ENCODE measurements at places on chromosomes 2 and 18.

DNA sequence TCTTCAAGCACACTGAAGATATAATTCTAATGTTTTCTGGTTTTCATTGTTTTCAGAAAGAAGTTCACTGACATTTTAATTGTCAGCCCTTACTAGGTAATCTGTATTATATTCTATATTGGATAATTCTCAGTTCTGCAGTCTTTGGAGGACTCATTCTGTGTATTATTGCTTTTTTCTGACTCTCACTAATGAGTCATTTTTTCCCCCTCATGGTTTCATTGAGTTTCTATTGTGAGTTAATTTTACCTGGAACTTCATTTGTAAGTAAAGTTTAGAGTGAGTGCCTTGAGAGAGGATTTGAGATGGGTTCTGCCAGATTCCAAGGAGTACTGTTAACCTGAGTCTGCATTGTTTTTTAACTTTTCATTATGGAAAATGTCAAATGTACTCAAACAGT, 90.4 kb upstream of the LYPD1 start:
- DNase-seq, result no peak

GRCh38 chr18:23723121-23723520, 33.9 kb downstream of the LAMA3 start:
- no peak for DNase-seq

- DNase-seq, result peak; percentile 75
Observed at GRCh38 chr2:111896024-111896423, 2.4 kb upstream of the MERTK start.

GRCh38 chr2:23621616-23622015, 236.6 kb downstream of the KLHL29 start:
- no peak for DNase-seq

DNA sequence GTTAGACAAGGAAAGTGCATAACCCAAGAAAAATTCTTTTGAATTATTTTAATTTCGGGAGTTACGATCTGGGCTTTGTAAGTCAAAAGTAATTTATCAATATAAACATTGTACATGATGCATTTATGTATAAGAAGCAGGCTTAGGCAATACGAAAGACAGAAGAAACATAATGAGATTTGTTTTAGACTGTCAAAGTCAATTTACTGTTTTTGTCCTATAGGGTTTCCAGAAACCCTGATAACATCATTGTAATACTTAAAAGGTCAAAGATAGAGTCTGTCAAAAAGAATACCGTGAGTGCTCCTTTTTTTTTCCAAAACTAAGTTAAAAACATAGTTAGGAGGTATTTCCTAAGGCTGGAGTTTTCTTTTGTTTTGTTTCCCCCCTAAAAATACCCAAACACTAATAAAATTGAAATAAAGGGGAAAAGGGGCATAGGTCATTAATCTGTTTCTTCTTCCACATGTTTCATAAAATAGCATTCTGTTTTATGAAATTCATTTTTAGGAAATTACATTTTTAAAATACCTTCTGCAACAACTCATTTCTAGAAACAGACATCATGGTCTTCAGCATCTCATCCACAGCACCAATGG, 16.1 kb downstream of the C1D start:
- DNase-seq, result no peak

GRCh38 chr2:43175876-43176275, 50.5 kb downstream of the ZFP36L2 start:
- DNase-seq, result no peak

GRCh38 chr2:35932276-35932963, 423.2 kb upstream of the CRIM1 start:
- no peak for DNase-seq

- DNase-seq, result no peak
Observed at GRCh38 chr18:58690259-58690658, 19.0 kb downstream of the MALT1 start.

DNA sequence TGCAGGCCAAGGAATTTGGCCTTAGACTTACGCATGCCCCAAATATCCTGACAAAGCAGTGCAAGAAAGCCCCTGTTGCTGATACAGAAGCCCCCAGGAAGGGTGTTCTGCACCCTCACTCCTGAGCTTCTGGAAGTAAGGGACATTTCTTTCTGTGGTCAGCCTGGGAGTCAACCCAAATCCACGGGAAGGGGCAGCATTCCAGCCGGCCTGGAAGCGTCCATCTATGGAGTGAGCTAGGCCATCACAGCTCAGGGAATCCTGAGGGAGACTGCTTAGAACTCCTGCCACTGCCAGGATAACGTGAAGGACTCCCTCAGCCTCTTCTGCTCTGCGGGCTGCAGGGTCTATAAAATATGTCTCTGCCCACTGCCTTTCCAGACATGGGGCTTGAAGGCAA, 173.9 kb downstream of the ANAPC1 start:
- no peak for DNase-seq

DNA sequence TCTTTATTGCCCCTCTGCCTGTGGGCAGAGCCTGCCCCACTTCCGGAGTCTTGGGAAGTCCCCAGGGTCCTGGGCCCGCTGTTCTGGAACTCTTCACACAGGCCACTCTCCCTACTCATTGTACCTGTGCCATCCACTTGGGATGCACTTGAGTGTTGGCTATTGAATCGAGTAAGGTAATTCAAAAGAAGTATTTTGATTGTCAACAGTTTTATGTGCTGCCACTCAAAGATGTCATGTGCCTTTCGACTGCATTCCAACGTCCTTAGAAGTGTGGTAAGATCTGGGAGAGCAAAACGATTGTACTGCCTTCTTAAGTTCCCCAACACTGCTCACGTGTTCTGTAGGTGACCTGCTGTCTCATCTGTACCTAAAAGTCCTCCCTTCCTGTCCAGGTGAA, 77.0 kb upstream of the SMIM21 start:
- no peak for DNase-seq

DNA sequence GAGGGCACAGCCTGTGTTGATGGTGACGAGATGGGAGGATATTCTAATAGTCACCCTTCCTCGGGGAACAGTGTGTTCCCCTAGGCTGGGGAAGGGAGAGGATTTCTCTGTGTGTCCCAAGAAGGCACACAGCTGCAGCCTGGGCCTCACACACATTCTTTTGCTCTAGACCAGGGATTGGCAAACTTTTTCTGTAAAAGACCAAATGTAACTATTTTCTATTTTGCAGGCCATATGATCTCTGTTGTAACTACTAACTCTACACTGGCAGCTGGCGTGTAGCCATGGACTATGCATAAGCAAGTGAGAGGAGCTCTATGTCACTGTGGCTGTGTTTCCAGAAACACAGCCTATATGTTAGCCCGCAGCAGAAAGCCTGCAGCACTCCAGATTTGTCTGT, 65.8 kb downstream of the ARHGAP28 start:
- DNase-seq, result no peak

DNA sequence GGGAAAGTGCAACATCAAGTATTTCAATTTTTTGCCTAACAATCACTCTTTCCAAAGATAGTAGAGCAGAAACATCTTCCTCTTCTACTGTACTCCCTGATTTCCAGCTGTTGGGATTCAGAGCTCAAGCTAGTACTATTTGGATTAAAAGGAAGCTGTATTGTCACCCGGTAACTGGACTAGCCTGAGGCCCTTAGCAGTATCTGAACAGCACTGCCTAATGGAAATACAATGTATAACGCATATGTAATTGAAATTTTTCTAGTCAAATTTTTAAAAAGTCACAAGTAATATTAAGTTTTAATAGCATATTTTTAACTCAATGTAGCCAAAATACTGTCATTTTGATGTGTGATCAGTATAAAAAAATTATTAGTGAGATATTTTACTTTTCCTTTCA, 86.2 kb downstream of the COX7A2L start:
- no peak for DNase-seq

DNA sequence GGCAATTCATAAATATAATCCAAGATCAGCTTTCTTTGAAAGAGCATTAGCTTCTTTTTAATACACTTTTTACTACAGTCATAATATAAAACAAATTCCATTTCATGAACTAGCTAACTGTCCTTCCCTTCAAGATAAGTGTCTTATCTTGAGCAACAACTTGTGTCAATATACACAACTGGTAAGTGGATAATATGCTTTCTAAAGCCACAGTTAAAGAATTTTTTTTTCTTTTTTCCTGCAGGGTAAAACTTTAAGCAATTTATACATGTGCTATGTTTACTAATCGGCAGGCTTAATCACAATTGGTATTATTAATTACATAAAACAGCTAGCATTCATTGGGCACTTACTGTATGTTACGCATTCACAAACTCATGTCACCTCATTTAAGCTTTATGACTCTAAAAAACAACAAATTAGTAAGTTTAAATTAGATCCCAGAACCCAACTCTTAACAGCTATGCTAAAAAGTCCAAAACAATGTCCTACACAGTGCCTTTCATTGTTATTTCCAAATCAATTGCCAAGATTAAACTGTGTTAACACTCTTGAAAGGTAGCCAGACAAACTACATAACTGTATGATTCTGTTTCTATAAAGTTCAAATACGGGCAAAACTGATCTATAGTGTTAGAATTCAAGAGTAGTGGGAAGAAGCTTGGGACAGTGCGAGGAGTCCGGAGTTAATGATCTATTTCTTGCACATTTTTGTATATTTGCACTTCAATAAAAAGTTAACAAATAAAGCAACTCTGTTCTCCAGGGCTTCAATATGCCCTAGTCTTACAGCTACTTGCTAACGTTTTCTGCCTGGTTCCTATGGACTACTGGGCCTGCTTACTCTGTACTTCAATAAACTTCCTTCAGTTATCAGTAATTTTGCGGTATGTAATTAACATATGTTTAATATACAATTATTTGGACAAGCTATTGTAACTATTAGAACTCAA, 6.0 kb downstream of the TXNL1 start:
- DNase-seq, result no peak

GRCh38 chr2:105489168-105489878, 90.5 kb upstream of the FHL2 start:
- no peak for DNase-seq

- no peak for DNase-seq
Observed at GRCh38 chr2:69087912-69088240, 74.9 kb downstream of the ANTXR1 start.

DNA sequence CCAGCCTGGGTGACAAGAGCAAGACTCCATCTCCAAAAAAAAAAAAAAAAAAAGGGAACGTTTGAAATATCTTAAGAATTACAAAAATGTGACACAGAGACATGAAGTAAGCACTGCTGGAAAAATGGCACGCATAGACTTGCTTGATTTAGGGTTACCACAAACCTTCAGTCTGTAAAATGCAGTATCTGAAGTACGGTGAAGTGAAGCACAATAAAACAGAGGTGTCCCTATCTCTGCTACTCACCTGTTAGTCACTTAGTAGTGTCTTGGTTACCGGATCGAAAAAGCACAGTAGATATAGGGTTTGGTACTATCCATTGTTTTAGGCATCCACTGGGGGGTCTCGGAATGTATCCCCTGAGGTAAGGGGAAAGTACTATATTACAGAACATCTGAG, 11.6 kb upstream of the GREB1L start:
- no peak for DNase-seq

DNA sequence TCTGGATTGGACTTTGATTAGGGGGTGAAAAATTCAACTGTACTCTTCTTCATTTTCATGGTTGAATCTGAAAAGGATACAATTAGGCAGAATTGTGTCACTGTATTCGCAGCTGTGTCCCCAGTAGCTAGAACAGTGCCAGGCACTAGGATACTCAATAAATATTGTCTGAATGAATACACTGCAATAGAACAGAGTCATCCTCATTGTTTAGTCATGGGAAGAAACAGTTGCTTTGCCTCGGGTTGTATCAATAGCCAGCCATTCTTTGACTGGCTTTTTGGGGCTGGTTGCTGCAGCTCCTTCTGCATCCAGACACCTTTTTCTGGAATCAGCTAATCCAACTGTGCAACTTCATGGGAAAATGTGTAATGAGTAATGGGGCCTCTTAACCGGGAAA, 18.1 kb upstream of the DYNC1I2 start:
- no peak for DNase-seq

DNA sequence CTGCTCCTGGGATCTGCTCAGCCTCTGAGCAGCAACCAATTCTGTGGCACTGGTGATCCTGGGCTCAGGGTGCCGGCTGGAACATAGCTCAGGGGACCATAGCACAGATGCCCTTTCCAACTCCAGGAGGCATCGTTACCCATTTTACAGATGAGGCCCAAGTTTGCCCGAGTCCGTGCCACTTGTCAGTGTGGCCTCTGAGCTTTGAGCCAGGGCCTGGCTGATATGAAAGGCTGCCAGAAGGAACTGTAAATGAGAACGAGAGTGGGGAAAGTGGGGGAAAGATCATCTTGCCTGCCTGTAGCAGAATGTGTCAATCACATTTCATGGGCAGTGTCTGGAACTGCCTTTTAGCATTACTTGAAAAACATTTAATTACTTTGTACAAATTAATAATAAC, 23.3 kb upstream of the FOSL2 start:
- DNase-seq, result no peak

- DNase-seq, result no peak
Observed at GRCh38 chr2:11234309-11234708, 79.0 kb downstream of the SLC66A3 start.

- no peak for DNase-seq
Observed at GRCh38 chr18:38456253-38456652, 890.7 kb upstream of the CELF4 start.

DNA sequence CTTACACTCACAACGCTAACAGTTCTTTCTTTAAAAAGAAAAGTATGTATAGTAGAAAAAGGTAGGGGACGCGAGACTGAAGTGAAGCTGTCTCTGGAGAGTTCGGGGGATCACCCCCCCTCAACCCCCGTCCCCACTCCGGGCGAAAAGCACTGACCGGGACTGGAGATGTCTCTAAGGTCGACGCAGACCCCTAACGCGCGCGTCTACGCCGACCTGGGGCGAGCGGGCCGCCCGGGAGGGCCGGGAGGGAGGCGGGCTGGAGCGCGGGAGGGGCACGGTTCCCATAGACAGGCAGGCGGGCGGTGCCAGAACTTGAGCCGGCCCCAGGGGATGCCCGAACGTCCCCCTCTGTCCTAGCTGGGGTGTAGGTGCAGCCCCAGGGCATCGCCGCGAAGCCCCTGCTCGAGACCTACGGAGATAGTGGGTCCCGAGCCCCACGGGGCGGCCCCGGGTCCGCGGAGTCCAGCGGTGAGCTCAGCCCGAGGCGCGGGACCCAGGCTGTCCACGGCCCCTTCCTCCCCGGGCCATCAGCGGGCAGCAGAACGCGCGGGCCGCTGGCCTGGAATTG, 82.2 kb downstream of the CHRNA1 start:
- DNase-seq, result peak; percentile 43

- no peak for DNase-seq
Observed at GRCh38 chr18:76233876-76234675, 261.0 kb downstream of the ZNF516 start.

GRCh38 chr2:11652553-11652952, 17.4 kb downstream of the NTSR2 start:
- no peak for DNase-seq
